ENCODE measurements at places on chromosomes 4 and X.

GRCh38 chr4:17717301-17717700, 64.1 kb downstream of the FAM184B start:
- no peak for DNase-seq

DNA sequence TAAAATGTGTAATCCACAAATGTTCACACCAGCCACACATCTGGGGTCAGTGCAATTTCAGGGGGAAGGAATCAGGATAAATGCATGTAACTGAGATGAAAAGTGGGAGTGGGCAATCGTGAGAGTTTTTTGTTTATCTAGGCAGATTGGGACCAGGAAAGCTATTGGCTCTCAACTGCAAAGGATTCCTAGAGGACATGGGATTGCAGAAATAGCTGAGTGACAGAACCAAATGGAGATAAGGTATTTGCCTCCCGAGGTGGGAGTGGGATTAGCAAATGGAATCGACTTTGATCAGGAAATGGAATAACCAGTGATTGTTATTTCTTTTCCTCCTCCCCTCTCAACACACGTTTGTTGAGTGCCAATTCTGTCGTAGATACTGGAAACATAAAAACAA, 38.9 kb upstream of the GJB1 start:
- DNase-seq: no peak

DNA sequence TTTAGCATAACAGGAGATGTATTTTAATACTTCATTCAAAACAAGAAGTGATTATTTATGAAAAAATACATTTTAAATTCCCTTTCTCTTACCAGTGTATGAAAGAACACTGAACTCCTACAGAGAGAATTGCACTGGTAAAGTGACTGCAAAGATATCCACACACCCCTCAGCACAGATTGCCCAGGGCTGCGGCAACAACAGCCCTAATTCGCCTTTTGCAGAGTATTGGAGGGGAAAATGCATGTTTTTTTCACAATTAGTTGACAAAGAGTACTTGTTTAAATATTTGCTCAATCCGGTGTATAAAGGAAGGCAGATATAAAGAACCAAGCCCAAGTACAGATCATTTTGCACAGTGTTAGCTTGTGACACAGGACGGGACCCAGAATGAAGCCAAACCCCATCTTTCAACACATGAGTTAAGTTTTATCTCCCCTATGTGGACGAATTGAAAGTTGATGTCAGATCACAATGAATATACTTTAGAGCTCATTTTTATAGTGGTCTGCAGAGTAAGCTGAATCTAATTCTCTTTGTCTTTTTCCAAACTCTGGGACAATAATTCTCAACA, 551.4 kb upstream of the IGFBP7 start:
- no peak for DNase-seq

DNA sequence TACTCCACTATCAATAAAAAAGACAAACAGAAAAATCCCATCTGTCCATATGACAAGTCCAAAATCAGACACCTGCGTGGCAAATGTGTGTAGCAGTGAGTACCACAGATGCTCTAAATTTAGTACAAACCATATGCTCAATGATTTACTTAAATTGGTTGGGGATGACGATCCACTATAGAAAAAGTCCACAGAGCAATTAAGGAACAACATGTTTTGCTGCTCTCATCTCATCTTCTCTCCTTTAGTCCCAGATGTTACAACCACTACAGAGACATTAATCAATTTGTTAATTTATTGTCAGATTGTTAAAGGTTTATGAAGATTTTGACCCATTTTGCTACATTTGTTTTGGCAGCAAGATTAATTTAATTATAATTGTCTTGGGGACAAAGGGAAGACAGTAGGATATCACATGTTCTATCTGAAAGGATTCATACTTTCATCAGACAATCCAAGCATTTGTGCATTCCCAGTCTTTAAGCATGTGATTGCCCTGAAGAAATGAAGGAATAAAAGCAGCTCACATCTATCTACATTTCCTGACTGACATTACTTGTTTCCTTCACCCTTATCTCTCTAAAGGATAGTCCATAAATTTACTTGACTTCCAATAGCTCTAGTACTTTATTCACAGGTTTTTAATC, 2268.1 kb downstream of the PCDH7 start:
- no peak for DNase-seq

- peak; percentile 38 for DNase-seq
These were observed 29.2 kb downstream of the HTT-AS start for GRCh38 chr4:3044870-3045819.

- no peak for DNase-seq
These were observed 234.5 kb downstream of the MAML3 start for GRCh38 chr4:139919521-139919920.

DNA sequence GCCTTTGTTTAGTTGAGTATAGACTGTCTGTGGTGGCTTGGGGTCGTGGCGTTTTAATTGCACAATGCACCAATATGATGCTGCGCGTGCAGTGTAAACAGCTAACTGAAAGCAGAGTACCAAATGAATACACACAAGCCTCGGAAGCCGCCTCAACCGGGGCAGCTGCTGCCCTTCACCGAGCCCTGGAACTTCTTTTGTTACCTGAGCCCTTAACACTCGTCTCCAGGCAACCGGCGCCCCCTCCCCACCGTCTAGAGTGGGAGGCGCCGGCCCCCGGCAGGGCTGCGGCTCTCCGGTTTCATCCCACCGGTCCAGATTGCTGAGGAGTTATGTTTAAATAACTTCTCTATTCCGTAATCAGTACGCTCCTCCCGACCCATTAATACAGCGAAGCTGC, 173.2 kb upstream of the TBL1X start:
- no peak for DNase-seq

- DNase-seq: no peak
These were observed 87.6 kb downstream of the GBA3 start for GRCh38 chr4:22780317-22780716.

- DNase-seq: no peak
These were observed 33.9 kb downstream of the ZBTB49 start for GRCh38 chr4:4323705-4324534.

- DNase-seq: no peak
These were observed 1.1 kb downstream of the SLC38A5 start for GRCh38 chrX:48468693-48469691.

- DNase-seq: no peak
These were observed 81.7 kb upstream of the ARHGAP24 start for GRCh38 chr4:85393201-85393600.

DNA sequence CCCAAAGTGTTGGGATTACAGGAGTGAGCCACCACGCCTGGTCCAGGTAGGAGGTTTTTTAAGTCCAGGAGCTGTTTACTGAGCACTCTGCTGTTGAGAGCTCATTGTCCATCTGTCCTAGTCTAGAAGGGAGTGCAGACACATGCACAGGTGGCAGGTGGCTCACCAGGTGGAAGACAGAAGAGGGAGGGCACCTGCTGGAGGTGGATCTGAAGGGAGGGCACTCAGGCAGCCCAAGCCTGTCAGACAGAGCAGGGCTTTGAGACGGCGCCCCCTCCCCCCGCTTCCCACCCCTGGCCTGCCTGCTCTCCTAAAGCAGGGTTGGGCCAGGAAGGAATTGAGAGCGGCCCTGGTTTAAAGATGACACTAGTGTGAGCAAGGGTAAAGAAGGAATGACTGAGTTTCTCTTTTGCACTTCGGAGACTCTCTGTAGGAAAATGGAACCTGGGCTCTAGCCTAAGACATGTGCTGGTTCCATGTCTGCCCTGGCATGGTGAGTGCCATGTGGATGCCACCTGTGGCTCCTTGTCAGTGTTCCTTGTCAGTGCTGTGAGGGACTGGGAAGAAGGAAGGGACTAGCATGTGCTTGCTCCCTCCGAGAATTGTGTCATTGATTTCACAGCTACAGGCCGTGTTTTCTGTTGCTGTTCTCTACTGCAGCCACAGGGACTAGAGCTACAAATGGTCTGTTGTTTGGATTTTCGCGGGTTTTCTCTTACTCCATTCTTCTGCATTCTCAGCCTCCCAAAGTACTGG, 108.6 kb downstream of the TNIP2 start:
- DNase-seq: no peak

DNA sequence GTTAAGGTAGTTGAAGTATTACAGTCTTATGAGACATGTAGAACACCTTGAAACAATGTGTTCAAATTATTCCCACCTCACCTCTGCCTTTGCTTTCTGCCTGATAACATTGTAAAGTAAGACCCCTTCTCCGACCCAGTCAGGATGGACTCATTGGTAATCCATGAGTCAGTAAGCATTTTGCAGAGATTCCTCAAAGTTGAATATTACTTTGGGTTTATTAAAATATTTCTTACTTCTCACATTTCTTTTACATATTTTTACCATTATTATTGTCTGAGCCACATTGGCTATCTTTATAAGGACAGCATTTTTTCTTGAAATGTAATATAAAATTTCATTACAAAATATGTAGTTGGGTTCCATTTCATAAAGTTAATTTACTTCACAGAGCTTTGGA, 201.6 kb downstream of the BMPR1B start:
- no peak for DNase-seq

DNA sequence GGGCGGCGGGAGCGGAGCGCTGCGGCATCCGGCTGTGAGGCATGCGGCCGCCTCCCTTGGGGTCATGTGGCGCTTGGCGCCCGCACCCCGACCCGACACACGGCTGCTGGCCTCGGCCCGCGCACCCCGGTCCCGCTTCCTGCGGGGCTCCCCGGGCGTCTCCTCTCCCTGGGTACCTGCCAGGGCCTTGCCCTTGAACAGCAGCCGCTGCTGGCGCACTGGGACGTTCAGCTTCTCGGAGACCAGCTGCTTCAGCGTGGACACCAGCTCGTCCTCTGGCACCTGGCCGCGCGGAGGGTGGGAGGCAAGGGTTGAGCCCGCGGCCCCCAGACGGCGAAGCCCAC, 391 bp downstream of the UBL4A start:
- no peak for DNase-seq

DNA sequence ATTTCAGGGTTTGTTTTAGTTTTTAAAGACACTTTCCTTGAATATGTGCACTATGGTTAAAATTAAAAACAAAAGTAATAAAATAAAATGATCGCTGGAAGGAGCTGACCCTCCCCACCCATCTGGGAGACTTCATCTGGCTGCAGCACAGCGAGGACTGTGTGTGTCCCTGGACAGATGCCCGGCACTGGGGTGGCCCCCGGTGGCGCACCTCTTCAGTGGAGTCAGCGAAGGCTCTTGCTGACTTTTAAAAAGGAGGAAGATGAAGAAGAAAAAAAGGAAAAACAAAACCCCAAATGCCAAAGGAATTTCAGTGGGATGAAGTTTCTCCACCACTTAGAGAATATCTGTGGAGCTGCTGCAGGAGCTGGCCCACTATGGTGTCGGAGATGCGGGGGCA, 5.4 kb upstream of the ADGRG4 start:
- no peak for DNase-seq
